Fibroblast of villous mesenchyme (primary cell): ENCODE measurements at places on chromosomes 16 and 17. TPM values are rescaled to one million over a fixed set of nuclear protein-coding genes. Genes with fewer than 3 reads are reported as not detected.

GRCh38 chr16:63289834-63290460 lies 1253.7 kb upstream of the CDH8 start:
- peak; percentile 1 for DNase-seq

DNA sequence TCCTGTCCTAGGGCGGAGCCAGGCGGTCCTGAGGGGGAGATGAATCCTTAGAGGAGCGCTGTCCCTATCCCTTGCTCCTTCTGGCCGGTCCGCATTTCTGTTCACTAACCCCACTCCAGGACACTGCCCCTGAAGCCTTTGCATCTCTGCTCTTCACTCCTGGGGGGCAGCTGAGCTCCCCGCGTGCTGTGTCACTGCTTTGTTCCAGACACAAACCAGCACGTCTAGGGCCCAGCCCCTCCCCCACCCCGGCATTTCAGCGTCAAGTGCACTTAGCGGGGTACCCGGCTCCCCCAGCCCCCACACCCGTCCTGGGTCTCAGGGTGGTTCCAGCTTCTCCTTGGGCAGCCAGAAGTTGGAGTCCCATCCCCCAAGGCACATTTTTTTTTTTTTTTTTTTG lies 8.9 kb downstream of the CORO6 start:
- DNase-seq: no peak

- no peak for DNase-seq
Measured at GRCh38 chr17:49404906-49405305, 9.8 kb downstream of the PHB1 start.

CHAD gene
- total RNA-seq: not detected in 2 replicates

ADAM11 gene
- 0.32 and 0.43 TPM in 2 replicates for total RNA-seq

DYNLRB2 gene
- total RNA-seq: 0.86 TPM in 1 of 2 replicates, not detected in the other

SPATA22 gene
- 1.3 and 3.5 TPM in 2 replicates for total RNA-seq

GRCh38 chr17:58390884-58391283 lies 26.4 kb downstream of the RNF43 start:
- no peak for DNase-seq

GRCh38 chr17:78707016-78707415 lies 75.1 kb downstream of the CYTH1 start:
- no peak for DNase-seq

GRCh38 chr16:7624871-7625766 lies 292.5 kb downstream of the RBFOX1 start:
- DNase-seq: no peak

DNA sequence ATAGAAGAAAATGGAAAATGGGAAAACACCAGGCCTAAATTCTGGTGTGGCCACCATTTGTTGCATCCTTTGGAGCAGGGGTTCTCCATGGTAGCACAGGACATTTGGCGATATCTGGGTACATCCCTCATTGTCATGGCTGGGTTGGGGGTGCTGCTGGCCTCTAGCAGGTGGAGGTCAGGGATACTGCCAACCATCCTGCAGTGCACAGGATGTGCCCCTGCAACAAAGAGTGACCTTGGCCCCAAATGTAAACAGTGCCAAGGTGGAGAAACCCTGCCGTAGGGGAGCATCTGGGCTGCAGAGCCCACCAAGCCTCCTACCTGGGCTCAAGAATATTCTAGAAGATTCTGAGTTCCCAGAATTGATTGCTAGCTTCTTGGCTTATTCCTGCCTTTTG lies 27.5 kb downstream of the NKD1 start:
- no peak for DNase-seq

DNA sequence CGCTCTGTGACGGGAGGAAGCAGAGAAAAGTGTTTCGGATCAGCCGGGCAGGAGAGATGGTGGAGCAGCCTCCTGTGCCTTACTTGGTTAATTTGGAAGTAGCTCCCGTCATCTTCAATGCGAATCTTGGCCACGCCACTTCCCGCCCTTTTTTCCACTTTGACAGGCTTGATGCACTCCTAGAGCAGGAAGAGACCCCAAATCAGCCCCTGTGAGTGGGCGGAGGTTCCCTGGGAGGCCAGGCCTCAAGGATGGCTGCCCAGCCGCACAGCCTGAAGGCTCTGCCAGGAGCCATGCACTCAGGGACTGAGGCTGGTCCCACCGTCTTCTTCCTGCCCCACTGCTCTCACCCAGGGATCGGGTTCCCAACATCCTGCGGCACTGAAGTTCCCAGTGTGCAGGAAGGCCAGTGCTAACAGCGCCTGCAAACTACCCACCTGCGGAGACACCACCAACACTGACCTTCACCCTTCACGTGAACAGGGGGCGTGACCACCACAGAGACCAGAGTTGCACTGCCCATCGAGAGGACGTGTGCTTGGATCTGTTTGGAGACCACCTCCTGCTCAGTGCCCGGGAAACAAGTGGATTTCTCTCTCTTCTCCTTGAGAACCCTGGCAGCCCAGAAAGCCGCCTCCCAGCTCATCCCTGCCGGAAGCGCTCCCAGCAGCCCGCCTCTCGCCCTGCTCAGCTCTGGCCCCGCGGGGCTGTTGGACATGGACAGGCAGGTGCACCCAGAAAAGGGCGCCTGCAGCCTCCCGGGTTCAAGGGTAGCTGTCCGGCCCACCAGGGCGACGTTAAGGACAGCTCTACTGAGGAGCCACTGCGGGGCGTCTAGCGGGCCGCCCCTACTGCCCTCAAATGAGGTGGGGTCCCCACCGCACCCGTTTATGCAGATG lies 988 bp downstream of the CIAO3 start:
- DNase-seq: no peak

NOD2 gene
- not detected in 2 replicates for total RNA-seq

LCAT gene
- total RNA-seq: 8.6 and 9.3 TPM in 2 replicates
